ENCODE measurements at places on chromosomes 5 and 9.

GRCh38 chr9:104276709-104277245, 182.7 kb downstream of the SMC2 start:
- DNase-seq, result no peak

GRCh38 chr5:58239045-58239444, 220.8 kb downstream of the PLK2 start:
- no peak for DNase-seq

DNA sequence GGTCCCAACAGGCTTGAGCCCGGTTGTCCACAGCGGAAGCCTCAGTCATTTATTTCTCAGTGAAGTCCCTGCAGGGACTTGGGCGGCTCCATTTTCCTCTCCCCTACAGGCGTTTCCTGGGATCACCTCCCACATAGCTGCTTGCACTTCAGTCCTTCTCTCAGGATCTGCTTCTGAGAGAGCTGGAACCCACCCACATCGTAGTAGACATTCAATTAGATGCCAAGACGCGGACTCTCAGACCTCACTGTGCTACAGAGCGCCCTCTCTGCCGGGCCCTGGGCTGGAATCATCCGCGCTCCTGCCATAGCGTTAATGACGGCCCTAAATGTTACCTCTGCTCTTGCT, 54.0 kb upstream of the ROR2 start:
- no peak for DNase-seq

DNA sequence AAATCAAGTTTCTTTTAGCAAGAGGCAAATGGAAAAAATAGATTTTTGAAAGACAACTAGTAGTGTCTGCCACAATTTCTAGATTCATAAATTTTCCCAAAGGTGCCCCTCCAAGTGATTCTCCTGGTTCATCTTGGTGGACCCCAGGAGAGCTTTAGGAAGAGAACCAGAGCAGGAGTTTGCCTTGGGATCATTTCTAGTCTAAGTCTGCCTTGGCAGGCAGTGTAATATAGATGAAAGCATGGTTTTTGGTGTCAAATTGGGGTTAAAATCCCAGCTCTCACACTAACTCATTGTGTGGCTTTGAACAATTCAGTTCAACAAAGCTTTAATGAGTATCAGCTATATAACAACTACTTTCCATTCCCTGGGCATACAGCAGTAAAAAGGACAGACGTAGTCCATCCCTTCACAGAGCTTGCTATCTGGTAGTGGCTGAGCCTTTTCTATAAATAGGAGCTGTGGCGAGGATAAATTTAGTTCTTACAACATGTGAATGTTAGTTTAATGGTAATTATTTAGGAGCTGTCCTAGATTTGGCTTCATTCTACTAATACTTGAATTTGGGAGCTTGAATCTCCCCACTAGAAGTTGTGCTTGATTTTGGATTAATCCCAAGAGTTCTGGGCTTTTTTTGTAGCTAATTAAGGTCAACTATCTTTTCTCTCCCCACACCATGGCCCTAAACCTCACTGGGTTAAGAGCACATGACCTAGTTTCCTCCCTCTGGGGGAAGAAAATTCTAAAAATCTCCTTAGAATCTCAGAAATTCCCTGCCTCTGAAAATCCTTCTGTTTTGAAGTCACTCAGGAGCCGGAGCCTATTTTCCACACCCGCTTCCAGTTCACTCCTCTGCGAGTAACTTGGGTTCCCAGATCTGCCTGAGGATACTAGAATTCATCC, 197.8 kb downstream of the PCSK1 start:
- DNase-seq, result no peak

- DNase-seq, result no peak
Observed at GRCh38 chr9:136079916-136080246, 15.2 kb downstream of the NACC2 start.

DNA sequence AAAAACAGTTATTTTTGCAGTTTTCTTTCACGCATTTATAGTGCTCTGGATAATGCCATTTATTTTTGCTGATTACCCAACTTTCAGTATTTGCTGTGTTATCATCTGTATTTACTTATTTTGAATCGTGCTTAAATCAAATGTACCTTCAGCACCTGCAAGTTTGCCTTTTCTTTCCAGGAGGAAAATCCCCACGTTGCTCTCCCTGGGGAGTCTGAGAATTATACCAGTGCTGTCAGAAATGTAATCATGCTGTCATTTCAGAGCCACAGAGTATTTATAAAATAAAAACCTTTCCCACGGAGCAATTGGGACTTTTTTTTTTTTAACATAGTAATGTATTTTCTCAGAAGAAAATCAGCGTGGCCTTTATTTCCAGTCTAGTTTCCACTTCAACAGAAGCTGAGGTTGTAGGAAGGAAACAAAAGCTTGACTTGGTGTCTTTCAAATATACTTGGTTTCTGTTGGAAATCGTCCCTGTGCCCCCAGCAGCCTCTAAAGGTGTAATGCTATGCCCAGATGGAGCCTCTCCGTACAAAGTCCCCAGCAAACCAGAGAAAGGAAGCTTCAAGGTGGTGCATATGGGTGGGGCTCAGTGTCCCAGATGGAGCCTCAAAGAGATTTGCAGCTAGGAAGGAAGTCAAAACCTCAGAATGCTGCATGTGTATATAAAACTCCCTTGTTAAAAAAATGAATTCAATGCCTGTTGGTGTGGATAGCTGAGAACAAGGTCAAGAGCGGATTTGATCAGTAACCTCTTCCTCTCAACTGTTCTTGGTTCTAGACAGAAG, 2.1 kb downstream of the GPR150 start:
- no peak for DNase-seq

- DNase-seq, result no peak
Observed at GRCh38 chr5:14855366-14855765, 16.2 kb downstream of the ANKH start.

DNA sequence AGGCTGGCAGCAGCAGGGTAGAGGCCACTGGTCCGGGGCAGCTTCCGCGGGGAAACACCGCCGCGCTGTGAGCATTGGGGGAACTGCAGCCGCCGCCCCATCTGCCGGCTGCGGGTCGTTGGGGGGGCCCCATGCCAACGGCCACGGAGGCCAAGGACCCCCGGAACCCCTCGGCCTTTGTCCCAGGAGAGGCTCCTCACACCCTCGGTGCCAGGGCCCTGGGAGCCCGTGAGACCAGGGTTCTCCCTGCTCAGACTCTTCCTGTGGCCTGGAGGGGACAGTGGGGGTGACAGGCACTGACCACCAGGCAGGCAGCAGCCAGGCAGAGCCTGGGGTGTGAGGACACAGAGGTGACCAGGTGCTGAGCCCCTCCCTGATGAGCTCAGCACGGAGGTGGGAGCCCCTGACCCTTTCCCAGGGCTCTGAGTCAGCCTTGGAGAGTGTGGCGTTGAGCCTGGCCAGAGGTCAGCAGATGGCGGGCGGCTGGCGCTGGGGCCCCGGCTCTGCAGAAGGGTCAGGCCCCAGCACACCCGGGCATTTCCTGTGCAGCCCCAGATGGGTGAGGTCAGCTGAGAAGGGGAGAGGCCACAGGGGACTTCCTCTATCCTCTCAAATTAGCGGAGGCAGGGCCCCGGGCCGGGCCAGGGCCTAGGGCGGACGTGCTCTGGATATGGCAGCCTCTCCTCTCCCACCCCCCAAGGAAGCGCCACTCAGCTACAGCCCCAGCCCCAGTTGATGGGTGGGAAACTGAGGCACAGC, 17.9 kb upstream of the EGFL7 start:
- no peak for DNase-seq

- no peak for DNase-seq
Observed at GRCh38 chr9:92373167-92373566, 31.2 kb downstream of the OGN start.

- no peak for DNase-seq
Observed at GRCh38 chr9:90802386-90802985, 867 bp downstream of the SYK start.

GRCh38 chr9:135608294-135608998, 30.9 kb downstream of the GLT6D1 start:
- no peak for DNase-seq

- no peak for DNase-seq
Observed at GRCh38 chr5:7714119-7714518, 136.8 kb downstream of the CFAP90 start.

DNA sequence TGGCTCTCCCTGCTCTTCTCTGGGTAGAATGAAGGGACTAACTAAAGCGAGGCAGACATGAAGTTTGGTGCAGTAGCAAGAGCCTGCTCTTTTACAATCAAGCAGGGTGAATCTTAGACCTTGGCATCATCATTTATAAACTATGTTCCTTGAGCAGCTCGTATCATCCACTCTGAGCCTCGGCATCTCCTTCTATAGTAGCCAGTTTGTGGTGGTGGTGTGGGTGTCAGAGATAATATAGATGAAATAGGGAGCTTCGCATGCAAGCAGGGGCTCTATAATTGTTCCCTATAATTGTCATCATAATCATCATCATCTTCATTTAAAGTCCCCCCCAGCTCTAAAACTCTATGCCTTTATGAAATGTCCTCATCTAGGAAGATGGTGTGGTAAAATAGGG, 72.5 kb upstream of the SAP30L start:
- no peak for DNase-seq

GRCh38 chr5:180238631-180239030, 29.6 kb upstream of the RASGEF1C start:
- no peak for DNase-seq

Measured in HuH-7 (cell line).